LoVo (cell line): ENCODE measurements at places on chromosomes 12 and 14.

DNA sequence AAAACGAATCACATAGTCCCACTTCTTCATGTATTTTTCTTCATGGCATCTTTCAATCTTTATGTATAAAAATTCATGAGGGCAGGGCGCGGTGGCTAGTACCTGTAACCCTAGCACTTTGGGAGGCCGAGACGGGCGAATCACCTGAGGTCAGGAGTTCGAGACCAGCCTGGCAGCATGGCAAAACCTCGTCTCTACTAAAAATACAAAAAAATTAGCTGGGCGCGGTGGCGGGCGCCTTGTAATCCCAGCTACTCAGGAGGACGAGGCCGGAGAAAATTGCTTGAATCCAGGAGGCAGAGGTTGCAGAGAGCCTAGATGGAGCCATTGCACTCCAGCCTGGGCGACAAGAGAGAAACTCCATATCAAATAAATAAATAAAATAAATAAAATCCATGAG lies 2.5 kb upstream of the GABARAPL1 start:
- no peak for DNase-seq

- no peak for DNase-seq
Observed at GRCh38 chr14:33707716-33708115, 243.2 kb downstream of the EGLN3 start.

- no peak for DNase-seq
Observed at GRCh38 chr14:23702656-23703426, 66.7 kb downstream of the DHRS2 start.

DNA sequence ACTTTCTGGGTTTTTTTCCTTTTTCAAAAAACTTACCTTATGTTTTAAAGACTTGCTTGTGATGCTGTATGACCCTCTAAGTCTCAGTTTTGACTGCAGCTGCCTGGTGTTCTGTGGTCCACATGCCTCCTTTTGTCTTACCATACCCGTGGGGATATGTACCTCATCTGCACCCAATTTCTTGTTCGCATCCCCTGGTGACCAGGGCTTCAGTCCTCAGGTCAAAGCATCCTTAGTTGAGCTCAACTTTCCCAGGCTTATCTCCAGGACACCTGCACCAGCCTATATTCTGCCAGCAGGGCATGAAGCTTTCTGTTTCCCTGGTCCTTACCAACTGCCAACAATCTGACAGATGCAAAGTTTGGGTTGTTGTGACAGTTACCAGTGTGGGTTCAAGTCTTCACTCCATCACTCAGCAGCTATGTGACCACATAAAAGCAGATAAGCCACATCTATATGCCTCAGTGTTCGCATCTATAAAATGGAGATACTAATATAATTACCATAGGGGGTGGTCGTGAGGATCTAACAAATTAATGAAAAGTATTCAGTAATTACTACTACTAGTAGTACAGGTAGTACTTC lies 94.0 kb downstream of the NTF3 start:
- no peak for DNase-seq

- no peak for DNase-seq
Observed at GRCh38 chr12:121717041-121717699, 4.6 kb downstream of the TMEM120B start.

- DNase-seq, result no peak
Observed at GRCh38 chr14:103638594-103638993, 9.6 kb downstream of the KLC1 start.

- no peak for DNase-seq
Observed at GRCh38 chr14:106039400-106039799, 513.0 kb downstream of the TMEM121 start.

- no peak for DNase-seq
Observed at GRCh38 chr12:46659824-46660223, 166.0 kb downstream of the SLC38A4 start.

GRCh38 chr12:66537876-66538275 lies 141.0 kb downstream of the GRIP1 start:
- no peak for DNase-seq

DNA sequence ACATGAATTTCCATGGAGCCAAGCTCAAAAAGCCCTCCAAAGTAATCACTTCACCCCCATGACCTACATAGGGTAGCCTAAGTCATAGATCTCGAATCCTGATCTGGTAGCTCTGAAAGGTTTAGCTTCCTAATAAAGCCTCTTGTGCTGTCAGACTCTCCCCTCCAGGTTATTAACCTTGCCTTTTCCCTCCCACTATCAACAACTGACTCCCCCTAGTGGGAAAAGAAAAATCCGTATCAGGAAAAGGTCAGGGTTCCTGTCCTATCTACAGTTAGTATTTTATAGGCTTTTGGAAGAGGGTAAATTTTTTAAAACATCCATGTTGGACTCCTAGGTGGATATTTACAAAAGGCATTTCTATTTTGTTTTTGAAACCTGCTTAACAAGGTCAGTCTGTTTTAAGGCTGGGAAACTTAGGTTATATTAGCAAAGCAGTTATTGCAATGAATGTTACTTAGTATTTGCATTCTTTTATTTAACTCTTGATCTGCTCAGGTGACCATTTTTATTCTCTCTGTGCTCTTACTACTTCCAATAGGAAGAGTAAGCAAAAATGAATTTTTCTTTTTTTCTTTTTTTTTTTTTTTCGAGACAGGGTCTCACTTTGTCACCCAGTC lies 8.0 kb downstream of the YY1 start:
- DNase-seq, result peak; percentile 50

DNA sequence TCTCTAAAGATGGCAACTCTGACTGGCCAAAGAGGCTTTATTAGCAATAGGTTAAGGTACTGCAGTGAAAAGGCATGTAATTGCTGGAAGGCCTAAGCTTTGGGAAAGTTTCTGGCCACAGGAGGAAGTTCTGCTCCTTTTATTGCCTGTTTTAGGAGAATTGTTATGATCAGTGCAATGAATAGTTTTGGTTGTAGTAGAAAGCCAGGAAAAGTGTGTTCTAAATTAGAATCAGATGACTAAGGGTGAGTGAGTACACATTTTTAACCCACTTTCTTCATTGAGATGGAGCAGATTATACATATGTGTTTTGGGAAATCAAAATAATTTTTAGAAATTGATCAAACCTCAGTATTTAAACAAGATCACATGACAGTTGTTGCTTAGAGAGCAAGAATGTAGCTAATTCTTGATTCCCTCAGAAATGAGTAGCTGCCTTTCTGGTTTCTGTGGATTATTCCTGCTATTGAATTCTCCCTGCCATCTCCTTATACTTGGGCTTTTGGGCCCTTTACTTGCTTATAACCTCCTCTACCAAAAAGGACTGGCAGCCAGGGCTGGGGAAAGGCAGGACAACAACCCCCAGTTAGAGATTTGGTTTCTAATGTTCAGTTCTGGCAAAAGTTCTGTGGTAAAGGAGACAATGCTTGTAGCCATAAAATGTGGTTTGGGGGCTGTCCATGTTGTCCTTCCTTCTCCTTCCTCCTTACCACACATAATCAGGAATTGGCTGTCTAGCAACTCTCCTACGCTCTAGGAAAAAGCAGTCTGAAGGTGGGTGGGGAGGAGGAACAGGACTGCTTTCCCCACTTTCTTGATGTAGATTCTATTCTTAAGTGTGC lies 217.1 kb downstream of the SLC38A4 start:
- no peak for DNase-seq

- DNase-seq, result no peak
Observed at GRCh38 chr12:10669533-10669932, 4.3 kb downstream of the STYK1 start.

GRCh38 chr14:90518941-90519256 lies 122.1 kb downstream of the CALM1 start:
- DNase-seq, result peak; percentile 22

GRCh38 chr12:100953677-100954076 lies 159.1 kb downstream of the ANO4 start:
- no peak for DNase-seq

DNA sequence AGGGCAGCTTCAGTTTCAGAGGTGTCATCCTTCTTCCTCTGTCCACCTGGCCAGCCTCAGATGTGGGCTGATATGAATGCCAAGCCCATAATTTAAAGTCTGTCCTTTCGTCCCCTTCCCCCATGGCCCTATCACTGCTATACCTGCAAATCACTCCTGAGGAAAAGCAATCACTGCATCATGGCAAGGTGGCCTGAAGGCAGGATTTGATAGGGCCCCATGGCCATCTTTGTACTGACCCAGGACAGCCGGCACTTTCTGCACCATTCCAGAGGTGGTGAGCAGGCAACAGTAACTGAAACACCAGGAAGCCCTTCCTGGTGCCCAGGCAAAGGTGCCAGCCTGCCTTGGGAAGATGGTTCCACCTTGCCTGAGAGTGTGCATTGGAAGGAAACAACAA lies 60.8 kb downstream of the ANO2 start:
- DNase-seq, result no peak

GRCh38 chr12:212415-212714 lies 1.6 kb downstream of the SLC6A12 start:
- no peak for DNase-seq

DNA sequence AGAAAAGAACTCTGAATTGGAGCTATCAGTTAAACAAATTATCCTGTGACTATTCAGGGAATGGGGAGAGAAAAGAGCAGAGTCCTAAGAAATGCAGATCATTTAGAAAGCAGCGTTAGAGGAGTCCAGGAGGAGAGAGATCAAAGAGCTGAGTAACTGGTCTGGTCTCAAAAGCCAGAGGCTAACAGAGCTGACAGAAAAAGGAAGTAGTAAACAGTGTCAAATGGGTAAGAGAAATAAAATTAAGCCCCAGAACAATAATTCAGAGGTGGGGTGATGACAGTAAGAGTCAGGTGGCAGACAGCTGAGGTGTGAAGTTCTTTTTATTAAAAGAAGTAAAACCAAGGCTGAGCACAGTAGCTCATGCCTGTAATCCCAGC lies 19.3 kb downstream of the GXYLT1 start:
- no peak for DNase-seq

DNA sequence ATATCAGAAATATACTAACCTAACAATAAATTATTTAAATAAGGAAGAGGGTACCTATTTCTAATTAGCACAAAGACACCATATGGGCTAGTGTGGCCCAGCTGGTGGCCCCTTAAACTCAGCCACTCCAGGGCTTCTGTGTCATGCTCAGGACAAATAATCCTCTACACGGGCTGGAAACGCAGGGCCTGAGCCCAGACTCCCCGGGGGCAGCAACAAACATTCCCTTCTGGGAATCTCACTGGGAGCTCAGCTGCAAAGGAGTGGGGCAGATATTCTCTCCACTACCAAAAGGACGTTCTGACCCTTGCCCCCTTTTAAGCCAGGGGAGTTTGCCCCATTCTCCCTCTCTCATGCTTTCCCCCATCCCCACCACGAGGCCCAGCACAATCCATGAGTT lies 43.7 kb upstream of the ELK3 start:
- DNase-seq, result no peak

DNA sequence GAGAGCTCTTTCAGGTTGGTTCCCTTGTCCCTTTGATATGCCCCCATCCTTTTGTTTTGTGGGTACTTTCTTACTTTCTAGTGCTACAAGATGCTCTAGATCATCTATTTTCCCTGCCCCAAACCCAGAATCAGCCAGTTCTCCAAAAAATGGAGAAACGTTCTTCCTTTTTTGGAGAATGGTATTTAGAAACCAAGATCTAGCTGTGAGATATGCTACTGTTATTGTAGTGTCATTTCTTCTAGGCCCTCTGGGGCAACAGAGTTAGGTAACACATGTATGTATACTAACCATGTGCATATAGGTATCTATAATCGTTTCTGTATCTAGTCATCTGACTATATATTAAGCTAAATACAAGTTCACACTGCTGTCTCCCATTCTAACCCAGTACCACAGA lies 6.9 kb upstream of the IGFBP6 start:
- DNase-seq, result no peak

- no peak for DNase-seq
Observed at GRCh38 chr14:71119075-71119474, 211.8 kb downstream of the PCNX1 start.

DNA sequence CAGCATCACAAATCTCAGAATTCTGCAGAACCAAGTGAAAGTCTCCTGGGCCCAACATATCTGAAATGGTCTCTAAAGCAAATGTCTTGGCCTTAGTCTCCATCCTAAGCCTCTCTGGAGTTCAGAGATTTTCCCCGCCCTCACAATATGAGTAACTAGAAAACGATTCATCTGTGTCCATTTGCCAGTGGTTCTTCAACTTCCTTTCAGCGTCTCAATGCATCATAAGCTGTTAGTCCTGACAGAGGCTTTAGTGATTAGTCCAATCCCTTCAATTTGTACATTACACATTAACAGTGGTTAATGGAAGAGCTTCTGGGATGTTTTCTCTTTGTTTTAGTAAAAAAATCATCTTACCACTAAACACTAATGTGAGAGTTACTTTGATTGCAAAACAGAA lies 17.4 kb downstream of the NPC2 start:
- no peak for DNase-seq

DNA sequence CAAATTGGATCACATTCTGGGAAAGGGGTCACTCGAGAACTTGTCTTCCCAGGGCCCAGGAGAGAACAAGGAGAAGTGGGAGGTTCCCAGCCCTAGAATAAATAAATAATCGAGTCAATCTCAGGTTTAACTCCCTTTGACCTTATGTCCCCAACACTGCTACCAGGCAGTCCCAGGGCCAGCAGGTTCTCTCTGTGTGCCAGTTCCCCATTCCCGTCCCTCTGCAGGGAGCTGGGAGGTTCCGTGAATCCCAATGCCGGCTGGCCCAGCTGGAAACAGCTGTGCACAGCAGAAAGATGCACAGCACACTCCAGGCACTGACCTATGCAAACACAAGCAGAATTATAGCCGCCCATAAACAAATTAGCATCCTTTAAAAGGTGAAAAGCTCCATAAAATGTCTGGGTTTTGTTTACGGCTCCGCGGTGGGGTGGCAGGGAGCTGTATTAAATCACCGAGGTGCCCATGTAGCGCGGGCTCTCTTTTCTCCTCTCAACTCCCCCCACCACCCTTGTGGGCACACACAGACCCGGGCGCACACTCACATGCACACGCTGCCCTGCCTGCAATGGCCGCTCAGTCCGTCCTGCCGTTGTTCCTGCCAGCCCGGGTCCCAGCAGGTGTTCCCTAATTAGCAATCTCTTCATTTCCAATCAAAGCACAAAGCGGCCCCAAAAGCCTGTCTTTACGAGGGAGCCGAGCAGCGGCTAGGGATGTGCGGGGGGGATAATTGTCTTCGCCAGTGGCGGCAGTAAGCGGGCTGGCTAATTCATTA lies 46.6 kb upstream of the ESRRB start:
- no peak for DNase-seq

- DNase-seq, result no peak
Observed at GRCh38 chr12:119668324-119668841, 450 bp downstream of the PRKAB1 start.

DNA sequence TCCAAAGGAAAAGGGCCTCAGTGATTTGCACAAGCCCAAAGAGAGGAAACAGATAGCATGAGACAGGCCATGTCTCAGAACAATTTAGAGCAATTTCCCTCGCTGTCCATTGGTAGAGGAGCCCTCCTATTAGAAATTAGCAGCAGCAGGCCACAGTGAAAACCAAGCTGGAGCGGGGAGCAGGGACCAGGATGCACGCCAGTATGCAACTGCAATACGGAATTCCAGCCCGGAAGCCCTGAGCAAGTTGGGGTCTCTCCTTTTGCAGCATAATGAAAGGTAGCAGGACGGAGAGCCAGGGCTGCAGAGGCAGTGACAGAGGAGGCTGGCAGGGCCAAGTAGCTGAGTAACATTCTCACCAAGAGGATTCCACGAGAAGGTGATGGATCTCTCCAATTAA lies 84.9 kb upstream of the CLMN start:
- DNase-seq, result no peak

- no peak for DNase-seq
Observed at GRCh38 chr14:92675976-92676375, 72.5 kb downstream of the LGMN start.
